ENCODE measurements at places on chromosomes 6 and 20.

- DNase-seq = no peak
These were observed 33.1 kb upstream of the FBXL4 start for GRCh38 chr6:98980819-98981218.

- no peak for DNase-seq
These were observed 6.3 kb upstream of the PLTP start for GRCh38 chr20:45918182-45918737.

GRCh38 chr6:15643542-15643941, 19.3 kb downstream of the DTNBP1 start:
- no peak for DNase-seq

DNA sequence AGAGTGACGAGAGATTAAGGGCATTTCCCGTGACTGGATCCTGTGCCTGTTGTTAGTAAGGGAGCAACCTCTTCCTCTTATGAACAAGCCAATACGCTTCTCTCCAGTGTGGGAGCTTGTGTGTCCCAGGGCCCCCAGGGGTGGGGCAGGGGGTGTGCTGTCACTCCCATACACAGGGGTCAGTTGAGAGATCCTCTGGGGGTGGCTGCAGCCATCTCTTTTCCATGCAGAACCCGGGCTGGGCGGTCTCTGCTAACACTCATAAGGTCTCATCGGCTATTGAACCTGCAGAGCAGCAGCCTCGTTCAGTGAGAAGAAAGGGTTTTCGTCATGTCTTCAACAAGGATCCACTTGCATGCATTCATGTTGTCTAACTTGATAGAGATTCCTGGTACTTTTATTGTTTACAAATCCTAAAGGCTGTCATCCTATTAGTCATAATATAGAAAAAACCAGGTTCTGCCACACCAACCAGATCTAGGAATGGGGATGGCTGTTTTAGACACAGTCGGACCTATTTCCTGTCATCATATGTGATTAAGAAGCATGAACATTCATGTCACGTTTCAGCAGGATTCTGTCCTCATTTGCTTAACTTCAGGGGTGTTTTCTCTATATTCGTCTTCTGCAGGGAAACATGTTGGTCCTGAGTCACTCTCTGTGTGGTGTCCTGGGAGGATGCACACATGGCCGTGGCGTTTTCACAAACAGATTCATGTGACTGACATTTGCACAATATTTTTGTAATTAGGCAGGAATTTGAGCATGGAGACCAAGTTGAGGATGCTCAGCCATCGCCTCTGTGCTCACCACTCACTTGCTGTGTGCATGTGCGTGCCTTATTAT, 13.3 kb upstream of the THBS2 start:
- DNase-seq = no peak

GRCh38 chr20:32941155-32941885, 62.9 kb downstream of the SUN5 start:
- no peak for DNase-seq

Data from cerebellar nuclear complex (tissue), 1 donor.